ENCODE measurements at places on chromosomes 11 and 22.

- no peak for DNase-seq
These were observed 145.9 kb downstream of the ELP4 start for GRCh38 chr11:31655483-31655882.

- DNase-seq: no peak
These were observed 103.6 kb downstream of the TRIM29 start for GRCh38 chr11:120034176-120034875.

GRCh38 chr11:11898648-11899047 is 56.9 kb downstream of the USP47 start:
- no peak for DNase-seq

DNA sequence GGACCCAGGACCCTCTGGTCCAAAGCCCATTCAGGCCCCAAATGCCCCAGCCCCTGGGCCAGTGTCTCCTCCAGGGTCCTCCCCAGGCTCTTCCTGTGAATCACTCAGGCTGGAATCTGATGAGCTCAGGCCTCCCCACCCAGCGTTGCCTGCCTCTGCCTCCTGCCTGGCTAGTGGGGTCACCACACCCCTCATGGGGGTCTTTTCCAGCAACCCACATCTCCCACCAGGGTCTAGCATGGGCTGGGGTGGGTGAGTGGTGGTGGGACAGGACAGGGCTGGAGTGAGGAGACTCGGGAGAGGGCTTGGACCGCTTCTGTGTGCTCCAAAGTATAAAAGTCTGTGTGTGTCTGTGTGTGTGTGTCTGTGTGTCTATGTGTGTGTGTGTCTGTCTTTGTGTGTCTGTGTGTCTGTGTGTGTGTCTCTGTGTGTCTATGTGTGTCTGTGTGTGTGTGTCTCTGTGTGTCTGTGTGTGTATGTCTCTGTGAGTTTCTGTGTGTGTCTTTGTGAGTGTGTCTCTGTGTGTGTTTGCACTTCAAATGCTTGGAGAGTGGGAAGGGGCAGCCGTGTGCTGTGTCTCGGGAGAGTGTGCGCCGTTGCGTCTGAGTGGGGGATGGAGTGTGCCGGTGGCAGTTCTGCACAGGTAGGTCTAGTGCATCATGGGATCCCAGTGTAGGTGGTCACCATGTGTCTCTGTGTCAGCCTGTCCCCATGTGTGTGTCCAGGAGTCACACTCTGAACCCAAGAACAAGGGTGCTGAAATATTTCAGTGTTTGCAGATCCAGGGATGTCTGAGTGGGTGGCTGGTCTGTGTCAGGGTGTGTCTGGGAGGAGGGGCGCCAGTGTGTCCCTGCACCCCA is 8.8 kb downstream of the RIN1 start:
- no peak for DNase-seq

DNA sequence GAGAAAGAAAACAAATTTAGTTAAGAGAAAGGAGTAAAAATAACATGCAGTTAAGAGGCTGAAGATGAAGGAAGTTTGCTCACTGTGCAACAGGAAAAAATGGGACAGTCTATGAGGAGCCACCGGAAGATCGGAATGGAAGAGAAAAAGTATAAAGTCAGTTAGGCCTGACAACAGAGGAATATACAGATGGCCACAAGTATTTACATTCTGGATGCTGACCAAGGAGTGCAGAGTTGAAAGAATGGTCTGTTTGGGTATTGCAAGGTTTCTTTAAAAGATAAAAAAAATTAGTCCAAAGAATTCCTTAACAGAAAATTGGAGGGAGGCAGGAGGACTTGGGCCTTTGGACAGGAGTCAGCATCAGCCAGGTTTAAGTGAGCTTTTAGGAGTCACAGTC is 37.5 kb downstream of the RBFOX2 start:
- DNase-seq: no peak

GRCh38 chr11:44361813-44362212 is 51.9 kb upstream of the ALX4 start:
- no peak for DNase-seq

GRCh38 chr11:66111158-66111557 is 41.1 kb downstream of the PACS1 start:
- DNase-seq: no peak

- no peak for DNase-seq
These were observed 41.4 kb upstream of the CREB3L1 start for GRCh38 chr11:46235777-46236688.

DNA sequence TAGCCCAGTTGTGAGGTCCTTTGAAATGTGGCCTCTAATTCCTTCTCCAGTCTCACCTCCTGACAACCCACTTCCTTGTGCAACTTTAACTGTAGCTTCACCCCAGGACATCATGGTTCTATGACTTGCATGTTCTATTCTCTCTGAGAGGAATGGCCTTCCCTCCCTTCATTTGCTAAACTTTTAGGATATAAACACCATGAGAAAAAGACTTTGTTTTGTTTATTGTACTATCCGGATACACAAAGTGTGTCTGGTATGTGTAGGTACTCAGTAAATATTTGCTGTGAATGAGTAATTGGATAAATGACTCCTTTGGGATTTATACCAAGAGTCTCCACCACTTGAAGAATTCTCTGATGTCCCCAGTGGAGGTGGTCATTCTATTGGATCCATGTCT is 547.6 kb downstream of the INSC start:
- DNase-seq: no peak

GRCh38 chr11:132111838-132112237 is 741.4 kb downstream of the NTM start:
- no peak for DNase-seq

DNA sequence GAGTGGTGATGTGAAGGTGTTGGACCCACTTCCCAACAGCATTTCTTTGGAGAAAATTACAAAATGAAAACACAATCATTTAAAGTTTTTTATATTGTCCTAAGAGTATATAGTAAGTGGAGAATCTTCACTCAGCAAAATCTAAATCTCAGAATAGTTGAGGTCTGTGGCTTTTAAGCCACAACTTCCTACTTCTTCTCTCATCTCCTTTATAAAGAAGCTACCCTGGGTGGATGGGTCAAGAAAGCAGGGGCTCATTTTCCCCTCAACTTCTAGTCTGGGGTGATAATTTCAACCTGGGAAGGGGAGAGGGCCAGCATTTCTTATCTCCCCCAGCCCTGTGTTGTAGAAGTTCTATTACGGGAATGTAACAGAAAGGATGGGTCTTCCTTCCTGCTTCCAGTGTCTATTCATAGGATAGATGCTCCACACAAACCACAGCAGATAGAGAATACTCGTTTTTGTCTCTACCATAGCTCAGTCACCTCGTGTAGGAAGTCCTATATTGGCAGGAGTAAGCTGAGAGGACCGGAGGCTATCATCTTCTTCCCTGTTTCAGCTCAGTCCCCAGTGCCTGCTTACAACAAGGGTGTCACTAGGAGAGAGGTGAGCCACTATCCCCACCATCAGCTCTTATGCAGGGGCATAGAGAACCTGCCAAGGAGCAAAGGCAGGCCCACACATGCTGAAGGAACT is 341.5 kb downstream of the CASP12 start:
- no peak for DNase-seq

DNA sequence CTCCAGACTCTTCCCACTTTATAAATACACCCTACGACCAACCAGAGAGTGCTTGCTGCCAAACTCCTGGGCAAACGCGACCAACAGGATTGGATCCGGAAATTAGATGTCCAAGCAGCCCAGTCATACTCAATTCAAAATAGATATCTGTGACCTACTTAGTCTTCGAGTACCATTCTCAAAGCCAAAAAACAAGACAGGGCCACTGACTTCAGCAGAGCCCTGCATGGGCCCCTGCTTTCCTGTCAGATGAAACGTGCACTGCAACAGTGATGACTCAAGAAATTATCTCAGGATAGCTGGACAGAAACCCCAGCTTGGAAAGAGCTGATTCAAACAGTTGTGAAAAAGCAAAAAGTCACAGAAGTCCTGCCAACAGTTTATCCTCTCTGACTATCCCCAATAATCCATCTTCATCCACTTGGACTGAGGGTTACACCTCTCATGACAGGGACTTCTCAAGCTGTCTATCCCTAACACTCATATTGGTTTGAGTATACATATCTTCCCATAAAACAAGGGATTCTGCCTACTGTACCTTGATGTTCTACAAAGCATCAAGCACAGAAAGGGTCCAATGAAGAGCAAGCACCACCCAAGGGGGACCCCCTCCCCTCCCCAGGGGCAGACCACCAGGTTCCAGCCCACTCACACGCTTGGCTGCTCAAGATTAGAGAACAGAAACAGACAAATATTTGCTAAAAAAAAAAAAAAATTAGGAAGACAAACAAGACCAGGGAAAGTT is 17.4 kb downstream of the SMCO4 start:
- no peak for DNase-seq

DNA sequence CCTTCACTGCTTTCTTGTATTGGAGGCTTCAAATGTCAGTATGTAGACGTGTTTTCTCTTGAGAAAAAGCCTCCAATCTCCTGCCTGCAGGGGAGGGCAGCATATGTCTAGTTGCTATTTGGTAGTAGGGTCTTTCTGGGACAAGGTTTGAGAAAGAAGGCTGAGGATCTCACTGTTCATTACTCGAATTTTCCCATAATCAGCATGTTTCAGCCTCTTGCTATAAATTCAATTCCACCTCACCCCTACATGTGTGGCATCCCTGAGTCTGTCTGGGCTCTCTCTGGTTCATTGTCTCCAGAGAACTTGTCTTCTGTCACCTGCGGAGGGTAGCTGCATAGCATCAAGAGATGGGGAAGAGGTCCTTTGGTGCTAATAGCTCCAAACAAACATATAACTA is 19.5 kb upstream of the CCDC83 start:
- DNase-seq: no peak

- DNase-seq: no peak
These were observed 476 bp upstream of the BARX2 start for GRCh38 chr11:129374993-129375750.

Data from activated CD4-positive, alpha-beta T cell treated with anti-CD3 and anti-CD28 coated beads for 24 hours (primary cell).